ENCODE measurements at places on chromosomes 11 and 22. TPM values are rescaled to one million over a fixed set of nuclear protein-coding genes. Genes with fewer than 3 reads are reported as not detected.

GRCh38 chr11:128502726-128503125 lies 84.6 kb downstream of the ETS1 start:
- no peak for DNase-seq

DNA sequence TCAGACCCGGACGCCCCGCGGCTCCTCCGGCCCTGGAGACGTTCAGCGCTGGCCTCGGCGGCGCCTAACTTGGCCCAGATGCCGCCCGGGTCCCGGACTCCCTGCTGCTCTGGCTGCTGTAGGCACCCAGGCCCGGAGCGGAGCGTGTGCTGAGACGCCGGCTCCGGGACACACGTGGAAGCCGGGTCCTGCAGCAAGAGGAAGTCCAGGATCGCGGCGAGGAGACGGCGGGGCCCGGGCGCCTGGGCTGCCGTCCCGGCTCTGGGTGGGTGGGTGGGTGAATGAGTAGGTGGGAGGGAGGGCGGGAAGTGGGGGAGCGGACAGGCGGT lies 223 bp downstream of the WT1 start:
- DNase-seq, result no peak

GRCh38 chr11:8747173-8747572 lies 64.6 kb downstream of the RPL27A start:
- DNase-seq, result no peak

DNA sequence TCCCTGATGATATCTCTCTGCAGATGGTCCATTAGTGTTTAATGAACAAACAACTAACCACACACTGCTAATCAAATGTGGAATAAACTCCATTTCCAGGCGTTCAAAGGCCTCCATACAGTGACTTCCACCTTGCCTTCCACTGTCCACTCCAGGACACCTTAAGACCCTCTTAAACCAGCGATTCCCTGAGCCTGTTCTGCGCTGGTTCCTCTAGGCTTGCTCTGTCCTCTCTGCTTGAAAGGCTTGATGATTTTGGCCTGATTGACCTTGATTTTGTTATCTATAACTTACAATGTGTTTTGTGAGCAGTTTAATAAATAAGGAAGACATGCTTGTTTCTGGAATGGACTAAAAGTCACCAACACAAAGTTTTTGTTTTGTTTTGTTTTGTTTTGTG lies 12.0 kb downstream of the OVCH2 start:
- no peak for DNase-seq

The SYT13 gene
- total RNA-seq, result 2.5 TPM
